ENCODE measurements at places on chromosomes 1 and 21.

GRCh38 chr1:211739671-211740411 lies 64.4 kb upstream of the NEK2 start:
- DNase-seq = no peak

- DNase-seq = no peak
These were observed 6.3 kb upstream of the TRIM33 start for GRCh38 chr1:114517348-114517747.

DNA sequence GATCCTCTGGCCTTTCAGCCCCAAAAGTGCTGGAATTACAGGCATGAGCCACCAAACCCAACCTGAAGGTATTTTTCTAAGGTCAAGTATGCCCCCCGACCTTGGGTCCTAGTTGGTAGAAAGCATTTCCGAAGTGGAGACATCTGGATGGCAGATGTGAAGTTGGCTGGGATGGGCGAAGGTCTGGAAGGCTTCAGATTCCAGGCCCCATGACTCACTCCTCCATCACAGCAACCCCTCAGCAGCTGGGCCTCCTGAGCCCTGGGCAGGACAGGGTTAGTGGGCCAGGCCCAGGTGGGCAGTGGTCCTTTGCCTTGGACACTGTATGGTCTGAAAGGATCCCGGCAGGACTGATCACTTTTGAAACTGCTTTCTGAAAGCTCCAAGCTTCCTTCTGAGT lies 23.3 kb downstream of the NAV1 start:
- DNase-seq = no peak

- DNase-seq = no peak
These were observed 59.0 kb upstream of the EDEM3 start for GRCh38 chr1:184813528-184814089.

DNA sequence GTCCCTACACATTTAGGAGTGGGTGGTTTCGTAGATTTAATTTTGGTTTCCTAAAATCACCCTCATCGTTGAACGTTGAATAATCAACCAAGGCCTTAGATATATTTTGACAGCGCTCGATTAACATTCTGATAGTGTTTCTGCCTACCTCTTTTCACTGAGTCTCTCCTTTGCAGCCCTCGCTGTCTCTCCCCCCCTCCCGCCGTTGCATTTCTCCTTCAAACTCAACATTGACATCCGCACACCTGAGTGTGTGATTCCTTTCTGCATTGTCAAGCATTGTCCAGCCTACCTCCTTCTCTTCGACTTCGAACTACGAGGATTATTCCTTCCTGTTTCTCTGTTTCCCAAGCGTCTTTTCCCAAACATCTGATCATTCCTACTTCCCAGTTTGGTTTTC lies 1.8 kb upstream of the ADAMTS1 start:
- DNase-seq = no peak

DNA sequence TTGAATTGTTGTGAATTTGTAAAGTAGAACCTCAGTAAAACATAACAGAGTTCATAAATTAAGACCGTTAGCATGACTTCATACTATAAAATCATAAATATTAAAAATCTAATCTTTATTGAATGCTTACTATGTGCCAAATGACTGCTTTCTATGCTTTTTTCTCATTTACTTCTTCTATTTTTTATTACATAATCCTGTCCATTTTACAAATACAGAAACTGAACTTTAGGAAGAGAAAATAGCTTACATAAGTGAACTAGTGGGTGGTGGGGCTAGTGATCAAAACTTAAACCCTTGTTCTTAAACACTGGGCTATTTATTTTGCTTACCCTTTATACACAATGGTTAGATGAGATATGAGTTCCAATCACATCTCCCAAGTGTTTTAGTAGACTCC lies 122.3 kb downstream of the ZC3H11B start:
- no peak for DNase-seq

All from stimulated activated CD8-positive, alpha-beta memory T cell treated with anti-CD3 and anti-CD28 coated beads, Interleukin-7, amount 100 ng/mL, for 24 hours (primary cell).